ENCODE measurements at places on chromosomes 3 and 15.

- no peak for DNase-seq
Measured at GRCh38 chr15:77985931-77986480, 91.5 kb downstream of the TBC1D2B start.

DNA sequence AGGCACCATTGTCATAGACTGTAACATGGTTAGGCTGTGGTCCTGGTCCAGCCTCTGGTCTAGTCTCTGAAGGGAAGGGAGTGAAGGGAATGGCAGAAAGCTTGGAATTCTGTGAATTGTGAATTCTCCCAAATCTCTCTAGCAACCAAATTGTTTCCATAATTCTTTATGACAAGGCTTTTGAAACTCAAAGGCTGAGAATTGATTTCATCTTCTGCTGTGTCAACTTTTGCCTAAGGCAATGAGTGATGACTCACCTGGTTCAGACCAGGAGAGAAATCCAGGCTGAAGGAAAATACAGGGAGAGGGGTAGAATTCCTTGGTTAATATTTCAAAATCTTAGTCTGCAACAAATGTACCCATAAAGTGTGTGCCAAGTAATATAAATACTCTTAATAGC, 82.6 kb upstream of the ADPGK start:
- no peak for DNase-seq

DNA sequence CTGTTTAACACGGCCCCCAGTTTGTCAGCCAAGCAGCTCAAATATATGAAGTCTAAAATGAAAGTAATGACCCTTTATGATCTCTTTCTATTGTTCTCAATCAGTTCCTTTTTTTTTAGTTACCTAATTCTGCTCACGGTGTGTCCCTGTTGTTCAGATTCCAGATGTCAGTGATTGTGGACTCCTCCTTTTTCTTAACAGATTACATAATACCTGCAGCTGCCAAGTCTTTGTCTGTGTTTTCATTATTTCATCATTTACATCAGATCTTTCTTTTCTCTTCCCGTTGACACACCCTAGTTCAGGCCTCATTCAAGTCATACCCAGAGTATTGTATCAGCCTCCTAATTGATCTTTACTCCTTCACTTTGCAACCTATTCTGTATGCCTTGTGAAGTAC, 56.1 kb upstream of the SKIL start:
- no peak for DNase-seq

DNA sequence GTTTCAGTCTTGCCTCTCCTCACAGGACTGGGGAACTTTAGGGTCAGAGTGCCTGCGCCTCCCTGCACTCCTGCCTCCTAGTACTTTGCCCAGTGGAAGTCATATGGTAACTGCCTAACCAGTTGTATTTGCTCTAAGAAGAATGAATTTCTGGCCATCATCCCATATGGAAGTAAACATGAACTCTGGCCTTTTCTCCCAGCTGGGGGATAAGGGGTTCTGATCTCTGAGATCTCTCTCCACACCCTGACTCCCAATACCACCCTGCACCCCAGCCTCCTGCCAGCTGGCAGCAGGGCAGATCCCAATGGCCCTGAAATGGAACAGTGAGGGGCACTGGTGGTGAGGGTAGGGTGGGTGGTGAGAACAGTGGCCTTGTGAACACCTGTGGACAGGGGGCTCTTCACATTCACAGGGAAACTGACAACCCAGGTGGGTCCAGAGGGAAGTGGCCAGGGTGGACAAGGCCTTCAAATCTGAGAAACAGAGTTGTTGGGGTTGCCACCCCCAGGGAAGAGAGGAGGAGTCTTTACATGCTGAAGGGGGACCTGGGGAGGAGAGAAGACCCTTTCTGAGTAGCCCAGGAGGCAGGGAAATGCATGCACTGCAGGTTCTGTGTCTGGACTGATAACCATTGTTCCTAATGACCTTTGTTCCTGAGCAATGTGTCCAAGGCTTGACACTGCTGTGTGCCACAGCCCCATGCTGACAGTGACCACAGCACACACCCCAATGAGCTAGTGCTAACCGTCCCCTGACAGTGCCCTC, 36.9 kb downstream of the RHCG start:
- DNase-seq = no peak

DNA sequence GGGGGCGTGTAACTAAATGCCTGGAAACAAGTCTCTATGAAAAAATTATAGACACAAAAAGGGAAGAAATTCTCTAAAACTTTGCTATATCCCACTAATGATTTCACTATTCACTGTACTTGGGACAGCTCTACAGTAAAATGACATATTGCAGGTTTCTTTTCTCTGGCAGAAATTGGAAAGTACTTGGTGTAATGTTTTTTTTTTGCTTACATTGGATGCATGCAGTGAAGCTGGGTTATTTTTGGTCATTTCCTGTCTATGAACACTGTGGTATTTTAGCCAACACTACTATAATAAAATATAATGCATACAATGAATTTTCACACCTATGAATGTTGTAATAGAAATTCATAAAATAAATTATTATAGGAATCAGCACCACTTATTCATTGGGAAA, 109.7 kb downstream of the LRRC49 start:
- DNase-seq = no peak

- DNase-seq = no peak
Measured at GRCh38 chr3:190780524-190780923, 82.0 kb downstream of the GMNC start.

GRCh38 chr3:177050501-177051237, 146.6 kb downstream of the TBL1XR1 start:
- DNase-seq = no peak

DNA sequence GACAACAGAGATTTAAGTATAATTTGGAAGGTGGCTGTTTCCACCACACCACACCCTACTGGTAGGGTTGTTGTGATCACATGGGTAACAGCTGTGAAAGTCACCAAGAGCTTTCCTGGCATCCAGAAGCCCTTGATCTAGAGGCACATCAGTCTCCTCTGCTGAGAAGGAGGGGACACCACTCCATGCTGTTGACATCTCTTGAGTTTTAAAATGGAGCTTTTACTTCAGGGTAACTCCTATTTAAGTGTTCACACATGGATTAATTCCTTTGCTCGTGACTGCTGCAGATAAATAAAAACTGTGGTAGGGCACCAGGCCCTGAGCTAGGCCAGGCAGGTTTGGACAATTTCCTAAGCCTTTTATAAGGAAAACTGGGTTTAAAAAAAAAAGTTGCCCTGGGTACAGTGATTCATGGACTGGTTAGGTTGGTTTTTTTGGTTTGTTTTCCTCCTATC, 7.5 kb downstream of the EXOSC7 start:
- DNase-seq = no peak

- DNase-seq = no peak
Measured at GRCh38 chr3:137329594-137329993, 371.8 kb downstream of the IL20RB start.

- no peak for DNase-seq
Measured at GRCh38 chr15:51062736-51063135, 32.0 kb downstream of the TNFAIP8L3 start.

DNA sequence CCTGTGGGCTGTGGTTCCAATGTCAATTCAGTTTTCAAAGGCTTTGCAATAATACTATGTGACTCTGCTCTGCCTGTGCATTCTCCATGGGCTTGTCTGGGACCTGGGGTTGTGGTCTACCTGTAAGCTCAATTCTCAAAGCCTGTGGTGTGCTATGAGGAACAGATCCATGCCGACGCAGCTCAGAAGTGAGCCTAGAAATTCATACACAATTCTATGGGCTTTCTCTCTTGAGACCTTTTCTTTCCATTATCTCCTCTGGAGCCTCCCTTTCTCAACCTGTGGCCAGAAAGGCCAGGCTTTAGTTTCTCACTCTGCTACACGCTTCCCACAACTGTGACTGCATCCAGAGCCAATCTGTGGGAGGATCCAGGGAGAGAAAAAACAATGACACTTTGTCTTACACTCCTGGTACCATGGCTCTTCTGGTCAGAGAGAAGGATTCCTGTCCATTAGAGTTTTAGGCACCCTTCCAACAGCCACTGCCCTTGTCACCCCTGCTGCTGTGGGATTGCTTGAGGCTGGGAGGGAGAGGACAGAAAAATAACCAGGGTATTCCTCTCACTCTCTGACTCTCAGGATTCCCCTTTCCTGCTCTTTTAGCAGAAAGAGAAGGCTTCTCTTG, 34.1 kb upstream of the KLF13 start:
- no peak for DNase-seq

- DNase-seq = no peak
Measured at GRCh38 chr3:152307829-152308474, 39.2 kb downstream of the MBNL1 start.

- DNase-seq = no peak
Measured at GRCh38 chr15:98121536-98121935, 161.0 kb downstream of the ARRDC4 start.

DNA sequence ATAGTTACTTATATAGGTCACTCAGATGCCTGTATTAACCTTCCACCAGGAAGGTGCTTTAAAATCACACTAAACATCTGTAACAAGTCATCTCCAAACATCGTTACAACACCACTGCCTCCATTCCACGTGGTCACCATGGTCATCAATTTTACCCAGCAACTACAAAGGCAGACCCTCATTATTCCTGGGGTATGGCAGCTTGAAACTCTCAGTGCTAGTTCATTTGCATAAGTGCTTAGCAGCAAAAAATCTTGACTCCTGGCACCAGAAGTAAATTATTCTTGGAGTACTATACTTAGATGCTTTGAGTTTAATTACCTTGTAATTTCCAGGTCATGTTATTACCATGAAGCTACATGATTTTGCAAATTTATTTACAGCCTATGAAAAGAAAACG, 250.6 kb downstream of the KBTBD8 start:
- no peak for DNase-seq

DNA sequence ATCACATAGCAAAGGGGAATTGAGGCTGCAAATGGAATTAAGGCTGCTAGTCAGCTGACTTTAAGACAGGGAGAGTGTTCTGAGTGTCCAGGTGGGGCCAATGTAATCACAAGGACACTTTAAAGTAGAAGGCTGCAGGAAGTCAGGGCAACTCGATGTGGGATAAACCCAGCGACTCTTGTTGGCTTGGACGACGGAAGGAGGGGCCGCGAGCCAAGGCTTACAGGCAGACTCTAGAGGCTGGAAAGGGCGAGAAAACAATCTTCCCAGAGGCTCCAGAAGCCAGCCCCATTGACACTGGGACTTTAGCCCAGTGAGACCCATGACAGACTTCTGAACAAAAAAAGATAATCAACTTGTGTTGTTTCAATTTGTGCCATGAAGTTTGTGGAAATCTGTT, 12.9 kb upstream of the MUSTN1 start:
- DNase-seq = no peak

DNA sequence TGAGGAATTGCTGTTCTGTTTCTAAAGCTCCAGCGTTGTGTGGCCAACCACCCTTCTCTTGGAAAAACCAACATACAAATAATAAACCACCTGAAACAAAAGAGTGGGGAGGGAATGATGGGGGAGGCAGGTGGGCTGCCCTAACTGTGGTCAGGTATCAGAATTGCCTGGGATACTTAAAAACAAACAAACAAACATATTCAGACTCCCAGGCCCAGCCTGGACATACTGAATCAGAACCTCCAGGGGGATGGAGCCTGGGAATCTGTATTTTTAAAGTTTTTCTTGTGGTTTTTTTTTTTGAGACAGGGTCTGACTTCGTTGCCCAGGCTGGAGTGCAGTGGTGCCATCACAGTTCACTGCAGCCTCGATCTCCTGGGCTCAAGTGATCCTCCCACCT, 4.4 kb downstream of the SLC6A6 start:
- no peak for DNase-seq

DNA sequence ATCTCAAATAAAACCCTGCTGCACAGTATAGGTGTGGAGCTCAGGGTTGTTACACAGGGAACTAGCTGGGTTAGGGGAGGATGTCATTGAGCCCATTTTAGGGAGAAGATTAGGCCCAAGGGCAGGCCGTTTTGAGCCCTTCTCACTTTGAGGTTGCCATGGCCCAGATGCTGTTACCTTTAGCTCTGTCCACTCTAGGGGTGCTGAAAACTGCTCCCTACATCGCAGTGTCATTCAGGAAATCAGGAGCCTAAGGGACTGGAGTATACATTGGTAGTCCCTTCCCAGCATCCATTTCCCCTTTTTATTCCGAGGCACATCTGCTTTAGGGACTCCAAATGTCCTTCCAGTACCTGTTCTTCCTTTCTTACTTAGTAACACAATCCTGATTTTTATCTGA, 79.0 kb upstream of the SELENOK start:
- no peak for DNase-seq

DNA sequence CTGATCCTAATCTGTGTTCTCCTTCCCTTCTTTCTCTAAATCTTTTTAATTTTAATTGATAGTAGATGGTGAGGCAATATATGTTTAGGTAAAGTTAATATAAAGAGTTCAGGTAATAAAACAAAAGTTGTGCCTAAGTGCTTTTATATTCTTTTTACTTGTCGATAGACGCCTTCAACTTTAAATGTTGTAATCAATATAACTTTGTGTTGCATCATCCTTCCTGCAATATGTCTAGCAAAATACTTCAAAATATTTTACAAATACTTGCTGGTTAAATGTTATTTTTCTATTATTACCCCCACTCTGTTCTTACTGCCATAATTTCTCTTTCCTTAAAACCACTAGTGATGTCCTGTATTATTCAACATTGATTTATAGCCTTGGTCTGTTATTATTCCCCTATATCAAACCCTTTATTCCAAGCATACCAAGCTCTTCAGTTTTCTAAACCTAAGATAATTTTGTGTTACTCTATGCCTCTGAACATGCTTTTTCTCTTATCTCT, 92.4 kb downstream of the NAALADL2 start:
- DNase-seq = no peak
